ENCODE measurements at places on chromosomes 1 and 21. TPM values are rescaled to one million over a fixed set of nuclear protein-coding genes. Genes with fewer than 3 reads are reported as not detected.

Gene NBPF6
- total RNA-seq: 0.07 TPM

DNA sequence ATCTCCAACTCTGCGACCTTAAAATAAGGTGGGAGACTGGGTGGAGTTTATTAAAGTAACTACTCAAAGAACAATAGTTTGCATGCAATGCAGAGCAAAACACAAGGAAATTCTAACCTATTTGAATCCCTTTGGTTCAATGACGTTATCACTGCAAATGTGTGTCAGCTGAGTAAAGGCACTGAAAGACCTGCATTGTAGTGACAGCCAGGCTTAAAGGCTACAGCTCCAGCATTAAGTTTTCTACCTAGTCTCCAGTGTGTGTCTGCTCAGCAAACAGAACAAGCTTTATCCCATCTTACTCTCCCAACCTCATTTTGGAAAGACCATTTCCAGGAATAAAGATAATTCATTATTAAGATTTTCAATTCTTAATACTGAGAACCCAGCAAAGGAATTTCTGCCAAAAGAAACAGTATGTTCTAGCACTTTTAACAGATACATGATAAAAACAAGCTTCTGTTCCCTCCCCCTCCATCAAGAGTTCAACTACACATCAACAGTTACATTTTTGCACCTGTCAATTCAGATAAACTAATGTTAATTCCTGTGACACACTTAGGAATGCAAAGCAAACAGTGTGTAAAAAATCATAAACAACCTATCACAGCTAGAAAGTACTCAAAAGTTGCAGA is 14.2 kb downstream of the PTP4A2 start:
- DNase-seq: no peak

GRCh38 chr1:226671277-226671676 is 67.8 kb downstream of the ITPKB start:
- DNase-seq: peak; percentile 52

GRCh38 chr1:29516063-29516820 is 279.9 kb downstream of the PTPRU start:
- no peak for DNase-seq

Gene SEC16B
- 0.07 TPM for total RNA-seq

Gene ANGPTL7
- total RNA-seq: not detected

Gene CRP
- total RNA-seq: not detected

Gene CXADR
- 11.2 TPM for total RNA-seq

GRCh38 chr1:230682882-230683610 is 30.9 kb downstream of the AGT start:
- peak; percentile 81 for DNase-seq

GRCh38 chr21:43864313-43864961 is 586 bp upstream of the AGPAT3 start:
- peak; percentile 74 for DNase-seq

- no peak for DNase-seq
These were observed 37.4 kb upstream of the WASF2 start for GRCh38 chr1:27527223-27527889.

DNA sequence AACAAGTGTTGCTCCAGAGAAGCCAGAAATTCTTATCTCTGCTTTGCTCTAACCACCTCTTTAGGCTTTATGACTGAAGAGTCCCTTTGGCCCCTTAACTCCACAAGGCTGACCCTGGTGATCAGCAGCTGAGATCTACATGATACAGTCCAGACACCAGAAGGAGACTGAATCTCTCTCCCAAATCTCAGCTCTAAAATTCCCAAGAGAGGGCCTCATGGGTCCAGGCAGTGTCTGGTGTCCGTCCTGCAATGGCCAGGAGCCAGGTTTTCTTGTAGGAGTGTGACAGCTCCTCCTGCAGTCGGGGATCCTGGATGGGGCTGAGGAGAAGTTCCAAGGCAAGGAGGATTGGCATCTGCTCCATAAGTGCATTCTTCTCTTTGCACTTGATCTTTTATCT is 35.3 kb downstream of the L1TD1 start:
- no peak for DNase-seq

Gene ITLN1
- total RNA-seq: not detected

- no peak for DNase-seq
These were observed 7.8 kb upstream of the NTPCR start for GRCh38 chr1:232942413-232943294.

- peak; percentile 90 for DNase-seq
These were observed 2.3 kb upstream of the GADD45A start for GRCh38 chr1:67682659-67683197.

Gene AVPR1B
- total RNA-seq: 0.22 TPM

Gene CD2
- not detected for total RNA-seq

- no peak for DNase-seq
These were observed 41.4 kb upstream of the CCDC190 start for GRCh38 chr1:162902416-162902815.

- peak; percentile 99 for DNase-seq
These were observed 64.3 kb downstream of the OPTC start for GRCh38 chr1:203558064-203558760.

- peak; percentile 18 for DNase-seq
These were observed 488.0 kb upstream of the B3GALT2 start for GRCh38 chr1:193674292-193674944.

DNA sequence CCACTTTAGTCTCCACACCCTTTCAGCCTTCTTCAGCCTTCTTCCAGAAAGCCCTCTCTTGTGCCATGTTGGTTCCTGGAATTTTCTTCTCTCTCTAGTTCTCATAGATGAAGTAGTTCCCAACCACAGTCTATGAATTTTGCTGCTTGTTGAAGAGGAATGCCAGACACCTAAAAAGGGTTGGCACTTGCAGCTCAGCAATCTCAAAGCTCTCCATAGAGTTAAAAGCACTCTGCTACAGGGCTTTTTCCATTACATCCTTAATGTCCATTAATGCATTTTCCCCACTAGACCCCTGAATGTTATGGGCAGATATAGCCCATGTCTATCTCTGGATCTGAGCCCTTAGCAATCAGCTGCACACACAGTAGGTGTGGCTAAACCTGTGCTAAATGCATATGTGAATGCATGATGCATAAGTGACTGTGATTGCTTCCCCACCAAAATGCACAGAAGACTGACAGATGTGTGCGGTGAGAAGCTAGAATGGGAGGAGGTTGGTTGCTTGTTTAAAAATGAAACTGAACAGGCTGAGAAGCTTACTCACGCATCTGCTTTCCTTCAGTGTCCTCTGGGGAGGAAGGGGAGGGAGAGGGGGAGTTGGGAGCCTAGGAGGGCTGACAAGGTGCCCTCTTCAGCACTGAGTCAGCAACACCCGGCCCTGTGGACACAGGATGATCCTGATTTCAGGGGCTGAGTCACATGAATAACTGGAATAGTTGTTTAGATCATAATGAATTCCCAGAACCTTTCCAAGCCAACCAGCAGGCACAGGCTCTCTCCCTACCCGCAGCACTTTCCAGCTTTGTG is 146.1 kb upstream of the FGGY start:
- peak; percentile 98 for DNase-seq
